ENCODE measurements at places on chromosomes 5 and 9. TPM values are rescaled to one million over a fixed set of nuclear protein-coding genes. Genes with fewer than 3 reads are reported as not detected.

DNA sequence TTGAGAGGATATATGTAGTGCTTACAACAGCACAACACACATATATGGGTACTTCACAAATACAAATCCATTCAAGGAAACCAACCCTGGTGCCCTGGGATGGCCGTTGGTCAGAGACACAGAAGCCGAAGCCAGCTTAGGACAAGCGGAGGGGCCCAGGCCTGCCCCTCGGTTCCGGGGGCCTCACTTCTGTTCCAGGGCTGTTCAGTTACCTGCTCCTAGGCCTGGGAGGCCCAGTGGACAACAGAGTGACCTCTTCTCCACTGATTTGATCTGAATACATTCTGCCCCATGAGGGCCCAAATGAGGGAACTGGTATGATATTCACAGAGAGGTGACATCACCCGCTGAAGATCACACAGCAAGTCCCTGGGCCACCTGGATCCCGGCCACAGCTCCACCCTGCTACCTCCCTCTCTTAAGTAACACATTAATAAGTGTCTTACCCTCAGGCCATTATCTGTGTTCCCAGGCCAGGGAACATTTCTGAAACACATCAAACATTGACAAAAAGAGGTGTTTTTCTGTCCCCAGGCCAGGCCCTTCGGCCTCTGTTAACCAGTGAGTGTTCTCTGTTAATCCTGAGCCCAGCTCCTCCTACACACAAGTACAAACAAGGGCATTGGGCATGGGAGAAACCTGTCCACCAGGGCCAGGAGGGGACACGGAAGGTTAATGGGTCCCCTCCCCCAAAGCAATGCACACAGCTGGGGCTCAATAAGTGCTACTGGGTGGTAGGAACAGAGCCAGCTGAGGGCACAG, 4.5 kb upstream of the GRHPR start:
- DNase-seq: no peak

- no peak for DNase-seq
Observed at GRCh38 chr5:60066502-60066901, 173.0 kb upstream of the PDE4D start.

GRCh38 chr9:128921881-128922763, 1.3 kb downstream of the PHYHD1 start:
- peak; percentile 86 for DNase-seq

GRCh38 chr9:131668439-131669268, 71.2 kb downstream of the RAPGEF1 start:
- DNase-seq: peak; percentile 61

DNA sequence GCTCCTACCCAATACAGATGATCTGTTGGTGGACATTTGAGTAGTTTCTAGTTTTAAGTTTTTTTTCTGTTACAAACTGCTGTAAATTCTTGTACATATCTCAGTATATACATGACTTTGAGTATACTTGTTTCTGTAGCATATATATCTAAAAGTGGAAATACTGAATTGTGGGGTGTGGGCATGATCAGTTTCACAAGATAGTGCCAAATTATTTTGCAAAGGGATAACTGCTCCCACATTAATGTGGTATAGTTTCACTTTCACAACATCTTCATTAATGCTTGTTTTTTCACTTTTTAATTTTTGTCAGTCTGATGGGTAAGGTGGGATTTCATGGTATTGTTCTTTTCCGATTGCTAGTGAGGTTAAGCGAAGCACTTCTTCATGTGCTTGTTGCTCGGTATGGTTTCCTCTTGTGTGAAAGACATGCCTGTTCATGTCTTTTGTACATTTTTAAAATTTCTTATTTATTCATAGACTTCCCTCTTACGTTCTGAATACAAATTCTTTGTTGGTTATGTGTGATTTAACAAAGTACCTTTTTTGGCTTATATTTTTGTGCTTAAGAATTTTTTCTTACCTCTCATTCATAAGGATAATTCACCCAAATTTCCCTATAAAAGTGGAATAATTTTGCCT, 103.5 kb downstream of the CDC42SE2 start:
- DNase-seq: no peak

Gene CYSRT1
- 3.7 TPM for total RNA-seq

Gene GPR150
- not detected for total RNA-seq

Gene ELAVL2
- not detected for total RNA-seq

- no peak for DNase-seq
Observed at GRCh38 chr5:73378070-73378469, 70.5 kb downstream of the FOXD1 start.

GRCh38 chr9:108363311-108363710, 492.5 kb downstream of the ACTL7B start:
- DNase-seq: no peak

Gene PDE6A
- not detected for total RNA-seq

DNA sequence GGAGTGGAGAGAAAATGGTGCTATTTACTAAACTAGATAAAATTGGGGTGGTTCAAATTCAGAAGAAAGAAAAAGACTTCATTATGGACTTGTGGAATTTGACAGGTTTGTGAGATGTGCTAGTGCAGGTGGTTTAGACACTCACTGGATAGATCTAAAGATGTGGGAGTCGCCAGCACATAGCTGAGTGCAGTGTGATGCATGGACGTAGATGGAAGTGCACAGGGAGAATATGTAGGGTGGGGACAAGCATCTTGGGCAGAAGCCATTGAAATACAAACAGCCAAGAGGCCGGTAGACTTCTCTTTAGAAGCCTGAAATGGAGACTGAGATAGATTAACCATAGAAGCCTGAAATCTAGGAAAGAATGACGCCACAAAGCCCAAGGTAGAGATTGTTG, 10.7 kb downstream of the HAPLN1 start:
- no peak for DNase-seq

GRCh38 chr5:139664086-139664693, 16.0 kb downstream of the CXXC5 start:
- peak; percentile 57 for DNase-seq

Gene PCDHGB5
- 8.6 TPM for total RNA-seq

DNA sequence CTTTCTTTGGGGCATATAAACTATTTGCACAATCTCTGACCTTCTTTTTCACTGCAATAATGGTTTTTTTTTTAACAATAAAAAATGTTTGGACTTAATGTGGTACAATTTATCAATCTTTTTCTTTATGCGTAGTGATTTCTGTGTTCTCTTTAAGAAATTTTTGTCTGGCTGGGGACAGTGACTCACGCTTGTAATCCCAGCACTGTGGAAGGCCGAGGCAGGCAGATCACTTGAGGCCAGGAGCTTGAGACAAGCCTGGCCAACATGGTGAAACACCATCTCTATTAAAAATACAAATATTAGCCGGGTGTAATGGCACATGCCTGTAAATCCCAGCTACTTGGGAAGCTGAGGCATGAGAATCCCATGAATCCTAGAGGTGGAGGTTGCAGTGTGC, 72.3 kb downstream of the STK32A start:
- DNase-seq: no peak

- peak; percentile 73 for DNase-seq
Observed at GRCh38 chr5:139394123-139394653, 716 bp downstream of the PROB1 start.

GRCh38 chr5:143691945-143692290, 120.0 kb upstream of the HMHB1 start:
- DNase-seq: no peak

DNA sequence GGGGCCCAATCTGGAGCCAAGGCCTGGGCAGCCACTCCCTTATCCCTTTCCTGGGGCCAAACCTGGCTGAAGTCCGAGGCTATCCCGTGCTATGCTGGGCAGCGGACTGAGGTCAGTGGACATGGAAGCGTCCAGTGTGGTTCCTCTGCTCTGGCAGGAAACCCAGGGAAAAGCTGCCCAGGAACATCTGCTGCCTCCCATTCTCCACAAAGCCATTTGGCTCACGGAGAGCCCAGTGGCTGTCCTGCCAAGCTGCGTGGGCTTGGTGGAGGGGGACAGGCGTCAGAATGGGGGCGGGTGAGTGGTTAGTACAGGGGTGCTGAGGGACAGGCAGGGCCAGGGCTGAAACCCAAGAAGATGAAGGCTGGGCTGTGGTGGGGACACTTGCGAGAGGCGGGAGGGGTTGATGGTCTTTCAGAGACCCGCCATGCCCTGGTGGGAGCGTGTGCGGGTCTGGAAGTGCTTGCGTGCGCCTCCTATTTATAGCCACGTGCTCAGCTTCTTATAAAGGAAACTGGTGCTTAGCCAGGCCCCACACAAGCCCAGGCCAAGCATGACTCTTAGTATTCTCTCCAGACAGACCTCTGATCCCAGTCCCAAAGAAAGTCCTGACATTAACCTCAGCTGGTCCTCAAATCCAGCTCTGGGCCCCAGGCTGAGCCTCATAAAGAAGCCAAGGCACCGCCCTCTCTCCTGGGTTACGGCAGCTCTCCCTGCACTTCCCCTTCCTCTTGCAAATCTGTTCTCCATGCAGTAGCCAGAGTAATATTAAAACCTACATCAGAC, 9.4 kb upstream of the SLC6A7 start:
- no peak for DNase-seq

GRCh38 chr5:175706499-175706898, 48.6 kb downstream of the HRH2 start:
- no peak for DNase-seq

Gene RUFY1
- total RNA-seq: 47.7 TPM

GRCh38 chr9:120104771-120105170, 475.2 kb downstream of the CDK5RAP2 start:
- DNase-seq: no peak

DNA sequence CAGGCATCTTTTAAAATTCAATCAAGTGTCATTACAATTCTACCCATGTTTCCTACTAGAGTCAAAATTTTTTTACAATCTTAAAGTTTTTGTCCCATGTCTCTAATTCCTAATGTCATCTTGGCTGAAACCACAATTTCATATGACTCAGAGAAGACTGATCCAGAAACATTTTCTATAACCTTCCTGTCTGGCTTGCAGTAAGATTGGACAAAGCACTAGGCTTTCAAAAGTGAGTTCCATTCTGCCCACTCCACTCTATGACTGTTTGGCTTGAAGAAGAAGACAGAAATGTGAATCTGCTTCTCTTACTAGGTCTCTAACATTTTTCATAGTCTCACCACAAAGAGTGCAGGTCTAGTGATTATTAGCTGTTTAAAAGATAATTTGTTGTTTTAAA, 88.8 kb downstream of the NR3C1 start:
- DNase-seq: no peak

- DNase-seq: no peak
Observed at GRCh38 chr5:116448450-116448849, 126.2 kb downstream of the SEMA6A start.

DNA sequence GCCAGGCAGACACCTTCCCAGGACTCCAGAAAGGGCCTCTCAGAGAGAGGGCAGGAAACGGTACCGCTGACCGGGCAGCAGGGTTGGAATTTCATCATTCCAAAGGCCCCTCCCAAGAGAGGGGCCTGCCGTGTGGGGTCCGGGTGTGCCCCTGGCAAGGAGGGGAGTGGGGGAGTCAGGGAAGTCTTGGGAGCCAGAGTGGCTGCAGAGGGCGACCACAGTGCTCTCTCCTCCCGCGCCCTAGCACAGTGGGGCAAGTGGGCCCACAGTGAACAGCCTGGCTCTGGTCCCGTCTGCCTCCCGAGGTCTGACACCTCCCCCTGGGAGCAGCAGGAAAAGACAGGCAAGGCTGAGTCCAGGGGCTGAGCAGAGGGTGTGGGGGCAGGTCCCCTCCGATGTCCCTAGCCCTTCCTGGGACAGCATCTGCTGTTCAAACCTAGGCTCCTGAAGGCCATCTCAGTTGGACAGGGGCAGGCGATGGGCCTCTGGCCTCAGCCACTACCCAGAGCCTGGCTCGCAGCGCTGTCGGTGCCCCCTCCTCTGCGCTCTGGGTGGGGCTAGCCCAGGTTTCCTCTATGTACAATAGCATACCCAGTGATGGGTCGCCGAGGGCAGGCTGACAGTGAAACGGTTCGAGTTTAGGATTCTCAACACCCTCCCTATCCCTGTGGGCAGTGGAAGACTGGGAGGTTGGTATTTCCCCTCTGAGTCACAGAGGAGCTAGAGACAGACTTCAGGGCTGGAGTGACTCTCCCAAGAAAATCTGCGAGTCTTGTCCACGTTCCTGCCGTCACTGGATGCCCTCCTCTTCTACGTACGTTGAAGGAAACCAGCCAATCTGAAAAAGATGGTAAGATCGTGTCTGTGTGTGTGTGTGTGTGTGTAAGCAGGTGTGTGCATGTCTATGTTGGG, 25.4 kb upstream of the SARDH start:
- no peak for DNase-seq

Gene TSSK1B
- total RNA-seq: not detected

GRCh38 chr9:123234853-123235252, 33.5 kb downstream of the STRBP start:
- peak; percentile 81 for DNase-seq

- DNase-seq: no peak
Observed at GRCh38 chr5:146699664-146700418, 178.7 kb downstream of the PPP2R2B start.

DNA sequence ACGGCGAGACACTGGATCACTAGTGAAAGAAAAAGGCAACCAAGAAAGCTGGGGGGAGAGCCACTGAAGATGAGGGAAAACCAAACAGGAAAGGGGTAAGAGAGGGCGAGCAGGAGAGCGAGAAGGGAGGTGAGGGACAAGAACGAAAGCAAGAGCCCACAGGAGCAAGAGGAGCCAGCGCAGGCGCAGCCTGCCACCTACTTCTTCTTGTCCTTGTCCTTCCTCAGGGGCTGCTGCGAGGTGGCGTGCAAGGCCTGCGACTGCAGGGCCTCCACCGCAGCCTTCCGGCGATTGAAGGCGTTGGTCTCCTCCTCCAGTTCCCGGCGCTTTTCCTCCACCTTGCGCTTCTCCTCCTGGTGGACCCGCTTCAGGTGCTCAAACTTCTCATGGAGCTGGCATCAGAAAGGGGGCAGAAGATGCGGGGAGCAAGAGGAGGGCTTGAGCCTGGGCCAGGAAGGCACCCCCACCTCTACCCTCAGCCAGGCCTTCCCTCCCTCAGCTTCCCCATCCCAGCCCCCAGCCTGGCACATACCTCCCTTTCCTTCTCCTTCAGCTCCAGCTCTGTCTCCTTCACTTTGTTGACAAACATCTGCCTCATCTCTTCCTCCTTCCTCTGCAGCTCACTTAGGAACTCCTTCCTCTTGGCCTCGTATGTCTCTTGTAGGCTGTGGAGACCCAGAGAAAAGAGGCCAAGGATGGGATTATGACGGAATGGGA, 13.5 kb downstream of the CCNI2 start:
- DNase-seq: no peak

GRCh38 chr5:37740331-37741066, 99.3 kb downstream of the GDNF start:
- no peak for DNase-seq

Gene SLC46A2
- not detected for total RNA-seq

All from OCI-LY7 (cell line).